ENCODE measurements at places on chromosomes 11 and 22.
A peak's percentile ranks its signal among the peaks of the same experiment; 100 is the strongest.

GRCh38 chr22:21028277-21029251 is 3.8 kb downstream of the SLC7A4 start:
- no peak for DNase-seq

GRCh38 chr11:102610200-102610599 is 14.9 kb downstream of the MMP20 start:
- no peak for DNase-seq

DNA sequence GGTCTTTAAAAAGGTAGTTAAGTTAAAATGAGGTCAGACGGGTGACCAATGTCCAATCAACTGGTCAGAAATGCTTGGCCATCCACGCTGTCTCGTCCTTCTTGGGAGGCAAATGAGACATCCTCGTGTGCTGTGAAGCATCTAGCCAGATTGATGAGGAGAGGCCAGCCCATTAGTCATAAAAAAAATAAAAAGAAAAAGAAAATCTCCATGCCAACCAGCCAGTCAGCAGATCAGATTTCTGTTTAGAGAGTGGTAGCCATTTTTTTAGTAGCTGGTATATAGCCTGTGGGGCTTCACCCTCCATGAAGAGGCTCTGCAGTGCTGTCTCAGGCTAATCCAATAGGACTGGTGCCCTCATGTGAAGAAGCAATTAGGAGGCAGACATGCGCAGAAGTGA is 343.1 kb upstream of the SYN3 start:
- DNase-seq, result no peak

- DNase-seq, result no peak
Measured at GRCh38 chr11:119144825-119145486, 3.9 kb upstream of the ABCG4 start.

DNA sequence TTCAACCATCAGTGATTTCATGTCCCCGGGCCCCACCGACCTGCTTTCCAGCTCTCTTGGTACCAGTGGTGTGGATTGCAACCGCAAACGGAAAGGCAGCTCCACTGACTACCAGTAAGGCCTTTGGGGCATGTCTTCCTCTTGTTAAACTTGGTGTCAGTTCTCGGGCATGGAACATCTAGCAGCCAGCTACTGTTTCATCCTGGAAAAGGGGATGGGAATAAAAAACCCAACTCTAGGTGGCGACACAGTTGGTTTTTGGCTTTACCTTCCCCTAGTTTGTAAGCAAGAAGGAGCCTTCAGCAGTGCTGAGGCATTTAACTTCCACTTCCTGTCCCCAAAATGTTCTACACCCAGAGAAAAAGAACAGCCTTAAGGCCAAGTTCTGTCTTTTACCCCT is 76.7 kb downstream of the BMAL1 start:
- no peak for DNase-seq

- DNase-seq, result no peak
Measured at GRCh38 chr11:75273411-75274391, 33.1 kb downstream of the TPBGL start.

DNA sequence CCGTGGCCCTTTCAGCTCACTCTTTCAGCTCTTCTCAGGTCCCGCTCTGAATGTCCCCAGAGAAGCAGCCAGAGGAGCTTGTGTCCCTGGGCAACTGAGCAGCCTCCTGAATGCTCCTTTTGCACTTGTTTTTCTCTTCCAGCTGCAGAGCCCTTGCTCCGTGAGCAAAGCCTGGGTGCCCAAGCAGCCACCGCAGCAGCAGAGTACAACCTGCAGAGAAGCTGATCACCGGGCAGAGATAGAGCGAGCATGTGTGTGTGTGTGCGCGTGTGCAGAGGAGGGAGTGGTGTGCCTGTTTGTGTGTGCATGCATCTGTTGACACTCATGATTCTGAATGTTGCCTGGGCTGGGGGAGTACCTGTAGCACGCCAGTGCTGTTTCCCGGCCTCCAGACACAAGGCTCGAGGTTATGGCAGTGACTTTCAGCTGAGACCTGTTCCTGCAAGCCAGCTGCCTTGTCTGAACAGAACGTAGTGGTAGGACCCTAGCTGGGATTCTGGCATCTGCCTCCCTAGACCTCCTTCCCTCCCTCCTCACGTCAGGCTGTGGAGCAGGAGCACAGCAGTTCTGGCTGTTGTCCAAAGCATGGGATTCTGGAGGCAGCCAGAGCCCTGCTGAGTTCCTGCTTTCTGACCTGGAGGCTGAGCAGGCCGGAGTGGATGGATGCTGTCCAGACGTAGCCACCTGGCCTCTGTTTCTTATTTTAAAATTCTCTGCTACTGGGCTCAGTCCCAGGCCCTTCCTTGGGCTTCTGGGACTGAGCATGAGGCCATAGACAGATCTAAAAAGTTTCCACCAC is 4.5 kb upstream of the MAPK8IP1 start:
- no peak for DNase-seq

DNA sequence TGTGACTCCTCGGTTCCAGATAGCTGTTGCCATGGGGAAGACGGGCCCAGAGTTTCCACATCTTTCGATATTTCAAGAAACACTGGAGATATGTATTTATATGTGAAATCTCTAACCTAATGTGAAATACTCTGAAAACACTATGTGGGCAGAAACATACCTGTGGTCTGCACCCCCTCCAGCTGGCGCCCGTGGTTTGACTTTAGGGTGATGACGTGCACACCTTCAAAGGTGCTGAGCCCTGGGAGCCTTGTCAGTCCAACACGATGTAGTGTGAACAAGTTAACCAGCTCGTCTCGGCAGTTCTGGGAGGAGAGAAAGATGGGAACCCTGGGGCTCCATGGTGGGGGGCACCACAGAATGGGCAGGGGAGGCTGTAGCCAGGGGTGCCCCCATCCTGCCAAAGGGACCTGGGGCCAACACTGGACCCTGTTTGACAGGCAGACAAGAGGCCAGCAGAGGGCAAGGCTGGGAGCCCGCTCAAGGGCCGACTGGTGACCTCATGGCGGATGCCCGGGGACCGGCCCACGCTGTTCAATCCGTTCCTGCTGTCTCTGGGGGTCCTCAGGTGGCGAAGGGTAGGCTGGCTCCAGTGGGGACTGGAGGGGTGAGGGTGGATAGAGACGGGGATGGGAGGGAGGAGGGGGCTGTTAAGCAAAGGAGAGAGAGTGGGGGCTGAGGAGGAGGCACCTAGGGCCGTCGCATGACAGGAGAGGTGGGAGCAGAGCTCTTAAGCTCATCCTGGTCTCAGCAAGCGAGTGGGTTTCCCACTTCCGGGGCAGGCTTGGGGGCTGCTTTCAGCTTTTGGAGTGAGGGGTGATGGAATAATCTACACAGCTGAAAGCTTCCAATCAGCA is 43.8 kb downstream of the TRIOBP start:
- peak; percentile 40 for DNase-seq

DNA sequence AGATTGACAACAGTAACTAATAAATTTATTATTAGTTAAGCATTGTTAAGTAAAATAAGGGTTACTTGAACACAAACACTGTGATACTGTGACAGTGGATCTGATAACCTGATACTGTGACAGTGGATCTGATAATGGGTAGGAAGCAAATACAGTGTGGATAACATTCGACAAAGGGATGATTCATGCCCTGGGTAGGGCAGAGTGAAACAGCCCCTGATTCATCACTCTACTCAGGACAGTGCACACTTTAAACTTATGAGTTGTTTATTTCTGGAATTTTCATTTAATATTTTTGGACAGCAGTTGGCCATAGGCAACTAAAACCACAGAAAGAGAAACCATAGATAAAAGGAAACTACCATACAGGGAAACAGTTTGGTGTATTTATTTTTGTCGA is 60.8 kb upstream of the CTSC start:
- no peak for DNase-seq

DNA sequence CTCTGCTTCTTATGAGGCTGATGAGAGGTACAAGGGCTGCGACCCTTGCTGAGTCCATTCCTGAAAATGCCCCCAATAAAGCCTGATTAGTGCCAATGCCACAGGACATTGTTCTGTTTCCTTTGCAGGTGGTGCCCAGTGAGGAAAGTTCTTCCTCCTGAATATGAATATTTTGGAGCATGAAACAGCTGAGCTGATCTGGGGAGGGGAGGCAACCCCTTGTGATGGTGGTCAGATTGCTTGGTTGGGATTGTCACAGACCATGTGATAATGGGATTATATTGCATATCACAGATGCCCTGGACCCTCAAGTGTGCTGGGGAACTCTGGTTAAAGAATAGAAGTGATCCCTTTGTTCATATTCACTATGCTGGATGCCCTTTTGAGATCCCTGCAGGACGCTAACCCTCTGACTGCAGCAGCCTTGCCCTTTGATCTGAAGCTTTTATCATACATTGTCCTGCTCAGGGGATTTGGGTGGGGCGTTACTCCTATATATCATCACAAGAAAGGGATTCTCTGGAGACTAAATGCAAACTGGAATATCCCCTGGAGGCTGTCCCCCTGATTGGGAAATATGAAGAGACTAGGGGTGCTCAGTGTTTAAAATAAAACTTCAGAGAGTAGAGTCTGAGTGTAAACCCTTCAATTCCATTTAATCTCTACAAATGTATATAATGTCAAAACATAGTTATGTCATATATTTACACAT is 76.9 kb upstream of the TOP3B start:
- no peak for DNase-seq

DNA sequence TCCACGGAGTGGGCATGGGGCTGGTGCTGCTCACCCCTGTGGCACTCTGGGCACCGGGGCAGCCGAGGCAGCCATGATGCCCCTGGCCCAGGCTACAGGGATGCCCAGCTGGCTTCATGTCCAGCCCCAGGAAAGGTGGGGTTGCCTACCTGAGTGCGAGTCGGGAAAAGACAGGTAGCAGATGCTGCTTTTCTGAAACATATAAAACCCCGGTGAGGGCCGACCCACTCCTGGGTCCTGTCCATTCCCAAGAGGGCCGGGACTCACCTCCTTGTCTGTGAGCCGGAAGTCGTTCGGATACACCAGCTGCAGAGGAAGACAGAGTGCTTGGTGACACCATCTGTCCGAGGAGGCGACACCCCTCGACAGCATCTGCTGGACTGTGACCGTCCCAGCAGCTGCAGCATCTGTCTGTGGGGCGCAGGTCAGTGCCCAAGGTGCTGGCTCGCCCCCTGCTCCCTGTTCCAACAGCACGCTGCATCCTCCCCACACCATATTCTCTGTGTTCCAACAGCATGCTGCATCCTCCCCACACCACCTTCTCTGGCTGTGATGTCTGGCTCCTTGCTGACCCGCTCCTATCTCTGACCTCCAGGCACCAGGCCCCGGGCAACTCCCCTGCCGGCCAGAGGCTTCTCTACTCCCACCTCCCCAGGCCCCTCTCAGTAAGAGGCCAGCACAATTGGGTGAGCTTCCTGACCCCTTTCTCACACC is 8.0 kb downstream of the DENND6B start:
- DNase-seq, result no peak

- no peak for DNase-seq
Measured at GRCh38 chr22:44793506-44794172, 41.3 kb downstream of the ARHGAP8 start.

- no peak for DNase-seq
Measured at GRCh38 chr11:70551351-70552166, 153.2 kb downstream of the CTTN start.

- DNase-seq, result no peak
Measured at GRCh38 chr11:103904324-103904667, 132.1 kb upstream of the DDI1 start.

GRCh38 chr11:13074714-13075464 is 65.8 kb downstream of the RASSF10 start:
- no peak for DNase-seq

DNA sequence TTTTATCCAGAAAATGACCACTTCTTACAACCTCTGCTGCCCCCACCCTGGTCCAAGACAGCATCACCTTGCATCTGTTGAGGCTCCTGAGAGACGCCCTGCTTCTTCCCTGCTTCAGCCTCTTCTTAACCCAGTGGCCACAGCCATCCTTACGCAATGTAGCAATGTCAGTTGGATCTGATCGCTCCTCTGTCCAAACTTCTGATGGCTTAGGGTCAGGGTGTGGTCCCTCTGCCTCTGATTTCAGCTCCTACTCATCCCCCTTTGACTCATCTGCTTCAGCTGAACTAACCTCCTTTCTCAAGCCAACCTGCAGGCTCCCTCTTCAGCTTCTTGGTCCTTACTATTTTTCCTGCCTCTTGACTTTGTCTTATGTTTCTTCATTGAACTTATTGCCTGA is 280.8 kb downstream of the KIRREL3 start:
- DNase-seq, result no peak

GRCh38 chr11:117933475-117933874 is 4.3 kb upstream of the TMPRSS13 start:
- DNase-seq, result no peak

GRCh38 chr11:121334973-121335710 is 42.6 kb downstream of the SC5D start:
- no peak for DNase-seq

DNA sequence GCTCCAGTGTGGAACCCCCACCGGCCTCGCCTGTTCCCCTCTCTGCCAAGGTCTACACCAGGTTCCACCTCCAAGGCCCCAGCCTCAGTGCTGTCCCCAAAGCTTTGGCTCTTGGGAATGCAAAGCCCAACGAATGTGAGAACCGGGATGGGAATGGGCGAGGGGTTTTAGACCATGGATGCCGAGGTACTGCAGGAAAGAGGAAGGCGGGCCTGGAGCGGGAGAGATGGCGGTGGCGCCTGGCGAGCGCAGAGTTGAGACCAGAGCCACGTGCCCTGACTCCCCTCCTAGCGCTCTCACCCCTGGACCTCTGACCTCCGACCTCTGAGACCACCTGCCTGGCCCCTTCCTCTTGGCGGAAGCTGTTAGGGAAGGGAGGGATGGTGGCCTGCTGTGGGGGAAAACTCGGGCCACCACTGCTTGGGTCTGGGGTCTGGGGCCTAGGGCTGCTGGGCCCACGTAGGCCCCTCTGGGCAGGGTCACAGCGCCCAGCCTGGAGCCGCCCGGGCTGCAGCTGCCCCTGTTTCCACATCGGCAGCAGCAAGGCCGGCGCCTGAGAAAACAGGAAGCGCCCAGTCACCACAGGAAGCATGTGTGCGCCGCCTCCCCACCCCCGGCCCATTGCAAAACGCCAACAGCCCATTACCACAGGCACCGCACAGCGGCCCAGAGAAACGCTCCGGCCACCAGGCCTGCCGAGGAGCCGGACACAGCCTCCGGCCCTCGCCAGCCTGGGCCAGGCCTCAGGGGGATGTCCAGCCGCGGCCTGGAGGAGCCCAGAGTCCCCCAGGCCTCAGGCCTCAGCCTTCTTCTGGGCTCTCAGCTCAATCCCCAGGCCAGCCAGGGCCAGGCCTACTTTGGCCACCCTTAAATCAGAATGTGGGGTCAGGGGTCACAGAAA is 13.8 kb upstream of the SLC39A13 start:
- DNase-seq, result peak; percentile 39

GRCh38 chr22:31631436-31631835 is 30.6 kb downstream of the PISD start:
- DNase-seq, result no peak

DNA sequence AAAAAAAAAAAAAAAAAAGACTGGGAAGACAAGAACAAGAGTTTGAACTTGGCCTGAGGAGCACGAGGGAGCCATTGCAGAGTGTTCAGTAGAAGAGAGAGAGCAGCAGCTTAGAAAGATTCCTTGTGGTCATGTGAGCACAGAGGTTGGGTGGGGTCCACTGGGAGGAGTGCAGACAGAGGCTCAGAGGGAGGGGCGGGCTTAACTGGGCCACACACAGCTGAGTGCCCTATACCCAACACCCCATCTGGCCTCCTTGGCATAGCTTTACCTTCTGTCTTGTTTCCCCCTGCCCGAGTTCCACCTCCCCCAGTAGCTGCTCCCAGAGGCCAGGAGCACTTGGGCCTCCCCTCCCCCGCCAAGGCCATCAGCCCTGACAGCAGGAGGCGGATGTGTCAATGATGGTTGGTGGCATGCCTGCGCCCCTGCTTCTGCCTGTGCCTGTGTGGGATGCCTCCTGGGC is 12.1 kb downstream of the C11orf86 start:
- no peak for DNase-seq

Data from activated CD8-positive, alpha-beta memory T cell treated with anti-CD3 and anti-CD28 coated beads for 1 hour (primary cell).